Aortic smooth muscle cell (primary cell): ENCODE measurements at places on chromosomes 16 and 17. TPM values are rescaled to one million over a fixed set of nuclear protein-coding genes. Genes with fewer than 3 reads are reported as not detected.

The ERN2 gene
- total RNA-seq: 0.19 and 0.40 TPM in 2 replicates

The FDXR gene
- total RNA-seq: 16.6 and 19.6 TPM in 2 replicates

The CLCN7 gene
- total RNA-seq: 60.4 and 81.6 TPM in 2 replicates

The FBXO39 gene
- total RNA-seq: 0.37 and 0.40 TPM in 2 replicates

The CCL17 gene
- total RNA-seq: not detected in 2 replicates

The KRT33A gene
- not detected in 2 replicates for total RNA-seq

The ADAM11 gene
- total RNA-seq: under 0.01 and 0.31 TPM in 2 replicates

The ITGAX gene
- 0.12 and 0.26 TPM in 2 replicates for total RNA-seq

The KRT20 gene
- total RNA-seq: not detected in 2 replicates

The GPR179 gene
- under 0.01 TPM in 1 of 2 replicates, not detected in the other for total RNA-seq

The CUEDC1 gene
- 11.9 and 14.4 TPM in 2 replicates for total RNA-seq

The MYH13 gene
- total RNA-seq: not detected in 2 replicates

The SLC13A2 gene
- not detected in 2 replicates for total RNA-seq

The IST1 gene
- total RNA-seq: 112 and 149 TPM in 2 replicates

The GCGR gene
- not detected in 2 replicates for total RNA-seq

The RAB37 gene
- 1.1 and 2.5 TPM in 2 replicates for total RNA-seq

The CPNE7 gene
- total RNA-seq: 8.9 and 12.2 TPM in 2 replicates

The RTN4RL1 gene
- 1.1 and 14.4 TPM in 2 replicates for total RNA-seq

The NLE1 gene
- total RNA-seq: 9.4 and 10.8 TPM in 2 replicates

The HBQ1 gene
- total RNA-seq: not detected in 2 replicates
